ENCODE measurements at places on chromosomes 5 and 9.
A peak's percentile ranks its signal among the peaks of the same experiment; 100 is the strongest.

GRCh38 chr5:149205625-149206523, 64.6 kb downstream of the ABLIM3 start:
- H3K36me3 ChIP-seq: no peaks in the 10 kb centered on the region
- H3K27me3 ChIP-seq: peaks cover 3% of the 10 kb centered on the region
- no peak for DNase-seq

- peaks cover 3% of the 10 kb centered on the region for H3K27me3 ChIP-seq
- DNase-seq: no peak
- no peaks in the 10 kb centered on the region for H3K4me1 ChIP-seq
- no peak overlapping the region for H3K27ac ChIP-seq
- H3K36me3 ChIP-seq: no peaks in the 10 kb centered on the region
Observed at GRCh38 chr9:99606957-99607356, 214.7 kb upstream of the NR4A3 start.

- H3K36me3 ChIP-seq: no peaks in the 10 kb centered on the region
- H3K4me3 ChIP-seq: no peak overlapping the region
- no peak for DNase-seq
Observed at GRCh38 chr9:127064335-127064734, 58.1 kb downstream of the ANGPTL2 start.

GRCh38 chr9:110048976-110049698, 158.8 kb downstream of the C9orf152 start:
- peak; percentile 26 for DNase-seq
- H3K36me3 ChIP-seq: peaks cover 19% of the 10 kb centered on the region
- H3K27ac ChIP-seq: peak overlapping the region; percentile 89
- peak overlapping the region; percentile 100 for H3K4me3 ChIP-seq
- peaks cover 15% of the 10 kb centered on the region for H3K27me3 ChIP-seq

DNA sequence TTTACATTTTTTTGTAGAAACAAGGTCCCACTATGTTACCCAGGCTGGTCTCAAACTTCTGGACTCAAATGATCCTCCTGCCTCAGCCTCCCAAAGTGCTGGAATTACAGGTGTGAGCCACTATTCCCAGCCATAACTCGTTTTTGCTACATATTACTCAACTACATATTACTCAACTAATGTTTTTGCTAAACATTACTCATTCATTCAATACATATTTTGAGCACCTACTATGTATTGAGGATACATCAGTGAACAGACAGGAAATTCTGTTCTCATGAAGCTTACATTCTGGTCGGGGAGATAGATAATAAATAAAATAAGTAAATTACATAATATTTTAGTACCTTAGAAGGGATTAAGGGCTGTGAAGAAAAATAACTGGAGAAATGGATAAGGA, 34.9 kb upstream of the STOM start:
- no peak overlapping the region for H3K4me3 ChIP-seq
- no peak overlapping the region for H3K27ac ChIP-seq
- H3K36me3 ChIP-seq: no peaks in the 10 kb centered on the region
- H3K27me3 ChIP-seq: no peaks in the 10 kb centered on the region

- no peaks in the 10 kb centered on the region for H3K36me3 ChIP-seq
- H3K4me3 ChIP-seq: no peak overlapping the region
- H3K27me3 ChIP-seq: peaks cover 2% of the 10 kb centered on the region
Observed at GRCh38 chr9:77697238-77697984, 49.3 kb upstream of the GNA14 start.

Measured in endothelial cell (in vitro differentiated cells).